ENCODE measurements at places on chromosomes 1 and 21. TPM values are rescaled to one million over a fixed set of nuclear protein-coding genes. Genes with fewer than 3 reads are reported as not detected.

Gene XKR8
- 6.3 TPM for polyA plus RNA-seq

Gene RBM11
- 0.23 TPM for polyA plus RNA-seq

Gene PLA2G5
- 102 TPM for polyA plus RNA-seq

Gene TMEM201
- polyA plus RNA-seq: 13.1 TPM

Gene DISP3
- 0.03 TPM for polyA plus RNA-seq

Gene CYP4X1
- polyA plus RNA-seq: 1.3 TPM

Gene OTUD7B
- 11.8 TPM for polyA plus RNA-seq

Gene AGL
- polyA plus RNA-seq: 18.1 TPM
